ENCODE measurements at places on chromosomes 6 and 20. TPM values are rescaled to one million over a fixed set of nuclear protein-coding genes. Genes with fewer than 3 reads are reported as not detected.

DNA sequence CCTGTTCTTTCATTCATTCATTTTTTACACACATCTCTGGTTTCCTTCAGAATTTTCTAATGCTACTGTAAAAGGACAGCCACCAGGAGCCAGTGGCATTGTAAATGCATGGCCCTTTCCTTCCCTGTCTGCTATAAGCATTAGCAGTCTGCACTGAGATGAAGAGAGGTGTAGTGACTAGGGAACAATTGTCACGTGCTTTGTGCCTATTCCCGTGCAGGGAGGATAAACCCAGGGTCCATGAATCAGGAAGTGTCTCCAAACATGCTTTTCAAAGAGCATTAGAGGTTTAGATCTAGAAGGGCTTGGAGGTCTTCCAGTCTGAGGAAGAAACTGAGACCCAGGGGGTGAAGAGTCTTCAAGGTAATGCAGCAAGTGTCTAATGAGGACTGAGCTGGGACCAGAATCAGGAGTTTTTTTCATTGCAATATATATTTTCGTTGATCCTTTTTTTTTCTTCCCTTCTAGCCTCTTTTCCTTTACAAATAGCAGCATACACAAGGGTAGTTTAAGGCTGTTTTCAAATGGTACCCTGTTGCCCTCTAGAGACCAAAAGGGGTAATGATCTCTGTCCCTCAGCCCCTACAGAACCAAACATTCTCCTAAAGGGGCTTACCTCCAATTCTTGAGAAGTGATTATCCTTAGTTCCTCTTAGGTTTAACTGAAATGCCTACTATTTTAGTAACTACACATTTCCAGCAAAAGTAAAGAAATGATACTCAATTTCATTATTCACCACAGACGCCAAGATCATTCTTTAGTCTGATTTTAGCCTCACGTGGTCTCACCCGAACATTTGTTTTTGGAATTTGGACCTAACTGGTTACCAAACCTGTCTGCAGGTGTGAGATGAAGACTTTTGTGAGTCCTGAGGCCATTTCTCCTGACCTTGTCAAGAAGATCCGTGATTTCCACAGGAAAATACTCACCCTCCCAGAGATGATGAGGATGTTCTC lies 6.6 kb downstream of the TRIM15 start:
- DNase-seq: no peak

- DNase-seq: no peak
These were observed 10.7 kb upstream of the SLC17A4 start for GRCh38 chr6:25743868-25744267.

DNA sequence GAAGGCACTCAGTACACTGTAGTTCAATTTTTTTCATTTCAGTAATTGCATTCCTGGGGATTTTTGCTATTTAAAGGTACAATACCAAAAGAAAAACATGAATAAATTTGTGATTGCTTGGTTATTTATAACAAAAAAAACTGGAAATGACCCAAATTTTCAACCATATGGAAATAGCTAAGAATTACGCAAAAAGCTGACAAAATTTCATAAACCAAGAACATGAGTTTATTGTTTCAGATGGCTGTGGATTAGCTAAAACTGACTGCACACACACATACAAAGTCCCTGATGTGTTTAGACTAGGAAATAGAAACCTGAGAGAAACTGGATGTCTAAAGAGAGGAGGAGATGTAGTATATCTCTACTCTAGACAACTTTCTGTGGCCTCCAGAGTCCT lies 718.4 kb upstream of the CHD6 start:
- no peak for DNase-seq

- no peak for DNase-seq
These were observed 25.0 kb upstream of the STX16 start for GRCh38 chr20:58626051-58626450.

DNA sequence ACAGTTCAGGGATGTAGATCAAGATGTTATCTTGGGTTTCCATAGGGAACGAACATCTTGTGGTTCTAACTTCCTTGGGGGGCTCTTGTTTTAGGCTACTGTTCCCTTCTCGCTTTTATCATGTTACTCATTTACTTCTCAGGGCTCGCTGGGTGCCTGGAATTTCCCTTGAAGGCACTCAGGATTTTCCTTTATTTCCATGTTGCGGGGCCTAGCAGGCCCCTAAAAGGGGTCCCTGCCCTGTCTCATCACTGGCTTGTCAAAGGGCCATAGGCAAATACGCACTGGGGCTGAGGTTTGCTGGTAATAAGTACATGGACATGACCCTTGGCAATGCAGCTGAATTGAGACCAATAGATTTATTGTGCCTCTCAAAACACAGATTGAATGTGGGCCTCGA lies 262.3 kb downstream of the CDH4 start:
- DNase-seq: no peak

The LBP gene
- total RNA-seq: 0.32 TPM

The BMP6 gene
- total RNA-seq: 0.09 TPM

The CALHM4 gene
- not detected for total RNA-seq
